B cell (primary cell): ENCODE measurements at places on chromosomes 2 and 18. TPM values are rescaled to one million over a fixed set of nuclear protein-coding genes. Genes with fewer than 3 reads are reported as not detected.

DNA sequence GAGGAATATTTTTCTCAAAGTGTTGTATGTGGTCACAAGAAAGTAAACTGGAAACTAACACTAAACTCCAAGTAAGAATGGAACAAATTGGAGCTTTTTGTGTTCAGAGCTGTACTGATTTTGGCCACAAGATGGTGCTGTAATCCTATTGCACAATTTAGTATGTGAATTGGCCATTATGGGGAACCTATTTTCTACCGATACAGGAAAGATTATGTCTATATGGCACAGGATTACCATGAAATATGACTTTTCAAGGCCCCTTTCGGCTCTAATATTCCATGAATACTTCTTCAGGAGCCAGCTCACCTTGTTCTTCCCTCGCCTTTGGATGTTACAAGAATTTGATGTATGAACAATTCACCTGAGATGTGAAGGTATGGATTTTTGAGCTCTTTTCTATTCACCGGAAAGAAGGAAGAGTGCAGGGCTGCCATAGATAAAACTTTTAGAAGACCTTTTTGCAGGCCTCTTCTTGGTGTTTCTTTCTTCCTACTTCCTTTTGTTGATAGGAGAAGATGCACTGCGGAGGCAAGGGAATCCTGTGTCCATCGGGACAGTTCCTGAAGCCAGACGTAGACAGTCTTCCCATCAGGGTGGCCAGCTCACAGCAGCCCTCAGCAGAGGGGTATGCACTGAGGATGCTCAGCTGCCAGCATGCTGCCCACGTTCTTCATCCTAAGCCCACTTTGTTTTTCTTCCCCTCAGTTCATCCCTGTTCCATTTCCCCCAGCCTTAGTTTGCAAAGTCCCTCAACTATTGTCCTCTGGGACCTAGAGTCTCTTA is 13.3 kb downstream of the MRPL44 start:
- DNase-seq: peak; percentile 76

- no peak for DNase-seq
These were observed 50.3 kb upstream of the GREB1L start for GRCh38 chr18:21191596-21192307.

- DNase-seq: no peak
These were observed 376.9 kb upstream of the TMEFF2 start for GRCh38 chr2:192571636-192572035.

DNA sequence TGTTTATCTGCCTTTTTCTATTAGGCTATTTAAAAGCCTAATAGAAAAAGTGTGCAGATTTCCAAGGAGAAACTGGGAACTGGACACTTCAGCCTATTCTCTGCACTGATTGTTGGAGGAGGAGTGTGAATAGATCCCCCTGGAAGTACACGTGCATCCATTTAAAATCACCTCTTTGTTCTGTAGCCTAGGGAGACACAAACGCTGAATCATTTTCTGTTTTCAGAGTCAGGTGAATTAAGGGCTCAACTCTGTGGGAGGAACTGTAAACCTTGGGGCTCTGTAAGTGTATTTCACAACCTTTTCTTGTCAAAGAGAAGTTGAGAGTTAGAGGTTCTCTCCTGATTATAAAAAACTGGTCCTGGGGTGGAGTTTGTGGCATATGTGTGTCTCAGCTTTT is 159.7 kb downstream of the SPAG16 start:
- DNase-seq: no peak

- DNase-seq: no peak
These were observed 27.4 kb downstream of the MARCHF4 start for GRCh38 chr2:216344950-216345300.

DNA sequence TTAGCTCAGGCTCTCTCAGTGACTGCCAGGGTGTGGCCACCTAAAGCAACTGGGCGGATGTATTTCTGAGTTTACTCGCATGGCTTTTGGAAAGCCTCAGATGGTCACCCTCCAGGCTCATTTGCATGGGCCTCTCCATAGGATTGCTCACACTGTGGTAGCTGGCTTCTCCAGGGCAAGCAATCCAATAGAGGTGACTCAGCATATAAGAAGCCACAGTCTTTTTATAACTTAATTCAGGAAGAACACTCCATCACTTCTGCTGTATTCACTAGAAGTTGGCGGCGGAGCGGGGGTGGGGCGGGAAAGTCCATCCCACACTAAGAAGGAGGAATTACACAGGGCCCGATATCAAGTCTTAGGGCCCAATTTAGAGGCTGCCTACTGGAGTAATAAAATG is 3.6 kb upstream of the DOK6 start:
- DNase-seq: no peak

GRCh38 chr2:53275743-53276142 is 491.9 kb upstream of the CHAC2 start:
- no peak for DNase-seq

DNA sequence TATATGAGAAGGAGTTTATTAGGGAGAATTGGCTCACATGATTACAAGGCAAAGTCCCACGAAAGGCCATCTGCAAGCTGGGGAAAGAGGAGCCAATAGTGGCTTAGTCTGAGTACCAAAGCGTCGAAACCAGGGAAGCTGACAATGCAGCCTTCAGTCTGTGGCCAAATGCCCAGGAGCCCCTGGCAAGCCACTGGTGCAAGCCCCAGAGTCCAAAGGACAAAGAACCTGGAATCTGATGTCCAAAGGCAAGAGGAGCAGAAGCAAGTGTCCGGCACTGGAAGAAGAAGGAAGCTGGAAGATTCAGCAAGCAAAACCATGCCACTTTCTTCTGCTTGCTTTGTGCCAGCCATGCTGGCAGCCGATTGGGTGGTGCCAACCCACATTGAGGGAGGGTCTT is 74.3 kb upstream of the NPAS2 start:
- no peak for DNase-seq

The RIT2 gene
- not detected in 2 replicates for total RNA-seq

The IL1RN gene
- not detected in 2 replicates for total RNA-seq

The KHK gene
- total RNA-seq: 4.0 and 5.5 TPM in 2 replicates

- no peak for DNase-seq
These were observed 22.8 kb downstream of the ANO7 start for GRCh38 chr2:241211276-241211675.

The GALNT1 gene
- 49.9 and 51.3 TPM in 2 replicates for total RNA-seq

DNA sequence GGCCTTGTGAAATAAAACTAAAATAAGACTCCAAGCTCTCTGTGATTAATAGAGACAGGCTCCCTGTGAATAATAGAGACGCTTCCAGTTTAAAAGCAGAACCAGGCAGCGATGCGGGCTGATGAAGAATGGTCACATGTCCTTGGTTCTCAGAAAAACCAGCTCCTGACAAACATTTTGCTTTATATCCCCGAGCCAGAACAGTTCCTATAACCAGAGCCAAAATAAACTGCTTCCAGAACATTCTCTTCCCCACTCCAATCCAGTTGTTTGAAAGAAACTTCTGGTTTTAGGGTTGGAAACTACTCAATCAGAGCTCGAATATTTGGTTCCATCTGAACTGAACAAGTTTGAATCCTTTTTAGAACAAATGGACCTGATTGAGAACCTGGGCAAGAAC is 213.7 kb downstream of the TSN start:
- DNase-seq: no peak

DNA sequence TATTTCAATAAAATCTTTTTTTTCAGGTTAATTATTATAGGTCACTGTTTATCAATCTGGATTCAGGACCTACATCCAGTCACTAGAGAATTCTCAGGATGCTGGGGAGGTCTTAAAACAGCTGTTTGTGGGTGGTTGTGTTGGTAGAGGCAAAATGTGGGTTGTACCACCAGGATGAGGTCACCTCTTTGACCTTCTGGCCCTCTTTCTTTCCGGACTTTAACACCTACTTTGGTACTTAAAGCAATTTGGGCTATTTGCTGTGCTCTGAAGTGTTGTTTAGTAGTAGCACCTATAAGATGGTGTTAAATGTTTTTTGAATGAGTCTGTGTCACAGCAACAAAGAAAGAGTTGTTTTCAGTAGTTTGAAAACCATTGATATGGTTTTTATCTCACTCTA is 14.6 kb downstream of the EML4 start:
- no peak for DNase-seq

The MTCL1 gene
- 5.8 and 9.8 TPM in 2 replicates for total RNA-seq

- no peak for DNase-seq
These were observed 377.0 kb downstream of the DCC start for GRCh38 chr18:52716973-52717372.

The CYP1B1 gene
- 0.89 and 1.2 TPM in 2 replicates for total RNA-seq

- no peak for DNase-seq
These were observed 191.0 kb downstream of the C1D start for GRCh38 chr2:67871686-67872412.

DNA sequence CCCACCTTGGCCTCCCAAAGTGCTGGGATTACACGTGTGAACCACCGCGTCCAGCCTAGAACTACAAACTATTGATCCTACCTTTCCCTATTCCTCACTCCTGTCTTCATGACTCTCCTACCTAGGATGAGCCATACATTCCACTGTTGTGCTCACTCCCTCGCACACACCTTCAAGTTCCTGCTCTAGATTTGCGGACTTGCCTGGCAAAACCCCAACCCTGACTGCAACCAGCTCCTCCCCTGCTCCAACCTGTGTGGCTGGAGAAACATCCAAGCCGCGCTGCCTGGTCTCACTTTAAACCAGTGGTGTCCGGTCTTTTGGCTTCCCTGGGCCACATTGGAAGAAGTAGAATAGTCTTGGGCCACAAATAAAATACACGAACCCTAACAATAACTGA is 5.0 kb upstream of the DNPEP start:
- no peak for DNase-seq

DNA sequence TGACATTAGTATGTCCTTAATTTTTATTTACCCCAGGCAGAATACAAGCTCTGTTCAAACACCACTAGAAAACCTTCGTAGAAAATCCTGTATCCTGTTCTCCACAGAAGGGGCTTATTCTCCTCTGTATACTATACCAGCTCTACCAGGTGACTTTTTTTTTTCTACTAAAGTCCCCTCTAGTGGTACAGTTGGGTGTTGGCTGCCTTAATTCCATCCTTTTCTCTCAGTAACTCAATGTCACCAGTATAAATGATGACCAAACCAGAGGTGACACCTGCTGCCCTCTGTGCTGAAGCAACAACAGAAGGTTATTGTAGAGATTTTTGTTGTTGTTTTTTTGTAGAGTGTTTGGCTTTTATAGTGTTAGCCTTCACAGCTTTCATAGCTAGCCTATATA is 1322.0 kb downstream of the LRP1B start:
- DNase-seq: no peak

- no peak for DNase-seq
These were observed 81.6 kb downstream of the PXDN start for GRCh38 chr2:1662606-1663180.

- DNase-seq: peak; percentile 81
These were observed 73.2 kb downstream of the LRRFIP1 start for GRCh38 chr2:237700512-237701032.

DNA sequence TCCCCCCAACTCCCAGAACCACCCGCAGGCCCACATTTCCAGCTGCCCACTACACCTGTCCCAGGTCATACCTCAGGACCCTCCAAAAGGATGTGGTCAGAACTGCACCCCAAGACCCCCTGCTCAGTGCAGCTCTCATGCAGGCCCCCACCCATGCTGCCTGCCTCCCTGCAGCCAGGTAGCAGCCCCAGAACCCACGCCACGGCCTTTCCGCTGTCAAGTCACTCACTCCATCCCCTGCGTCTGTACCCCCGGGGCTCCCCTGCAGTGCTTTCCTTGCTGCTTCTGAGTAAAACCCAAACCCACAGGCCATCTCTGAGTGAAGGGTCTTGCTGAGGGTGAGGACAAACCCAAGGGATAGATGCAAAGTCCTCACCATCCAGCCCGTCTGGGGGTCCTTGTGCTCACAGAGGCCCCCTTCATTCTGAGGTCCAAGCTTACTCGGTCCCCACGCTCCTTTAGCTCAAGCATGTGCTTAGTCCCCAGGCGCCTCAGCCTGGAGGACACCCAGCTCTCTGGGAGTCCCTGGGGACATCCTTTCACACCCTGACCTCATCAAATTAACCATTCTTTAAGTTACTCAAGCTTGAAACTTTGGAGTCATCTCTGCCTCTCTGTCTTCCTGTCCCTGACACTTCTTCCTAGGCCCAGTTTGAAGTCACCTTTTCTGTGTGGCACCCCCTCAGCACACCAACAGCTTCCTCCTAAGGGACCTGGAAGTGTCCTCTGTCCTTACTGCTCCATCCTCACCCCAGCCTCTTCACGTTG is 130.1 kb downstream of the SMAD7 start:
- DNase-seq: peak; percentile 66

The GAD1 gene
- not detected in 2 replicates for total RNA-seq

DNA sequence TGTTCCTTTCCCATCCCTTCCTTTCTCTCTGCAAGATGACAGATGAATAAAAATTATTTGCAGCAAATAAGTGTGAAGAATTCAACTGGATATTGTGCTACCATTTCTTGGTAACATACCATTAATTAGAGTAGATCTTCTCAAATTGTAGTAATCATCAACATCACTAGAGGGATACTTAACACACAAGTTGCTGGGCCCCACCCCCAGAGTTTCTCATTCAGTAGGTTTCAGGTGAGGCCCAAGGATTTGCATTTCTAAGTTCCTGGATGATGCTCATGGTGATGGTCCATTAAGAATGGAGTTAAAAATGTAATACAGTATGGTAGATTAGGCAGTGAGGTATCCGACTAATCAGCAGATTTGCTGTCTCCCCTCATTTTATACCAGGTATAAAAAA is 594.0 kb downstream of the ERBB4 start:
- no peak for DNase-seq

The SLC5A7 gene
- total RNA-seq: not detected in 2 replicates

GRCh38 chr18:55195863-55196262 is 236.6 kb upstream of the CCDC68 start:
- no peak for DNase-seq

GRCh38 chr2:117378653-117379052 is 435.8 kb upstream of the DDX18 start:
- no peak for DNase-seq

DNA sequence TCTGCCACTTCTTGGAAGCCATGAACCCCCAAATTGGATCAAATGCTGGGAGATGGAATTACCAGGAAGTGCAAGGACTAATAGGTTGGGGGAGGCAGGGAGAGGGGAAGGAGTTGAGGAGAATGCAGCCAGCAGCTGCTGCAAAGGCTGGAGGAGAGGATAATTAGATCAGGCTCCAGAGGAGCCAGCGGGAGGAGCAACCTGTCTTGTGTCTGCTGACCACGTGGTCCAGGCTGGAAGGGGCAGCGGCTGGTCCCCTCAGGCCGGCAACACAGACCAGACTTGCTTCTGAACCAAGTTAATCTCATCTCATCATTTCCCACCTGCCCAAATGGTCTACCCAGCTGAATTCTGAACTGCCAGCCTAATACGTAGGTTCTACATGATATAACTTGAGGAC is 68.3 kb downstream of the MRO start:
- no peak for DNase-seq

The HEATR5B gene
- 44.3 and 50.0 TPM in 2 replicates for total RNA-seq

DNA sequence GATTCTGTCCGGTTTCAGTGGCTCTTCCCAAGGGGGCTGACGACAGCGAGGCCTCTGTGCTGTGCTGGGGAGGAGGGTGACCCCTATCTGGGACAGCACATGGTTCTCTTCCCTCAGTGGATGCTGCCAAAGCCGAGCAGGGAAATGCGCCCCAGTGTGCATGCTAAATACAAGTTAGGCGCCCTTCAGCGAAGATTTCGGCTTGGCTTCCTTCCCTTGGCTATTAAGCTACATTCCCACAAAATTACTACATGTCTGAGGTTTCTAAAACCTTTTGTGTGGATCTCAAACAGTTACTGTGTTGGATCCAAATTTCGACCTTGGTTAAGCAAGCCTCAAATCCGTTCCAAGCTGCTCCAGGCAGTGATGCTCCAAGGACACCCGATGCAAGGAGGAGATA is 440.3 kb downstream of the NRXN1 start:
- DNase-seq: no peak

The TBR1 gene
- total RNA-seq: not detected in 2 replicates
